ENCODE measurements at places on chromosomes 11 and 22. TPM values are rescaled to one million over a fixed set of nuclear protein-coding genes. Genes with fewer than 3 reads are reported as not detected.
A peak's percentile ranks its signal among the peaks of the same experiment; 100 is the strongest.

GRCh38 chr11:64793271-64794160 is 9.5 kb downstream of the MAP4K2 start:
- DNase-seq, result no peak

Gene TMEM86A
- 0.27 TPM for total RNA-seq

Gene SLC5A1
- under 0.01 TPM for total RNA-seq

Gene CD3G
- not detected for total RNA-seq

DNA sequence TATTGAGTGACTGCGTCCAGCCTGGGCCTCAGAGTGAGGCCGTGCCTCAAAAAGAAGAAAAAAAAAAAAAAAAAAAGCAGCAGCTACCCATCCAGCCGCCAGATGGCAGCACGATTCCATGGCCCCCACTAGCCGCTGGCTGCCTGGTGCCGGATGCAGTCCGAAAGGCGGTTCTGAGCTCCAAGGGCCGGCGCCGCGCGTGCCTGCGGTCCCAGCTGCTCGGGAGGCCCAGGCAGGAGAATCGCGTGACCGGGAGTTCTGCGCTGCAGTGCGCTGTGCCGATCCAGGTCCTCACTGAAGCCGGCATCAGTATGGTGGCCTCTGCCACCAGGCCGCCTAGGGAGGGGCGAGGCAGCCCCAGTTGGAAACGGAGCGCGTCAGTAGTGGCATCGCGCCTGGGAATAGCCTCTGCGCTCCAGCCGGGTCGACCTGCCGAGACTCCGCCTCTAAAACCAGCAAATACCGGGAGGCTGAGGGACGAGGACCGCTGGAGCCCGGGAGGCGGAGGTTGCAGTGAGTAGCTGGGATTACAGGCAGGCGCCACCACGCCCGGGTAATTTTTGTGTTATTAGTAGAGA is 19.3 kb downstream of the SCARF2 start:
- DNase-seq, result peak; percentile 87

Gene CCDC73
- total RNA-seq, result not detected

- no peak for DNase-seq
Observed at GRCh38 chr11:105929084-105929955, 92.7 kb downstream of the MSANTD4 start.

Gene TMEM191C
- 0.08 TPM for total RNA-seq

Gene PLAAT4
- total RNA-seq, result 16.6 TPM

GRCh38 chr11:88105951-88106350 is 69.3 kb downstream of the RAB38 start:
- no peak for DNase-seq

- no peak for DNase-seq
Observed at GRCh38 chr11:57095417-57095816, 86.3 kb upstream of the LRRC55 start.

GRCh38 chr22:28967163-28967665 is 83.8 kb downstream of the ZNRF3 start:
- DNase-seq, result no peak

DNA sequence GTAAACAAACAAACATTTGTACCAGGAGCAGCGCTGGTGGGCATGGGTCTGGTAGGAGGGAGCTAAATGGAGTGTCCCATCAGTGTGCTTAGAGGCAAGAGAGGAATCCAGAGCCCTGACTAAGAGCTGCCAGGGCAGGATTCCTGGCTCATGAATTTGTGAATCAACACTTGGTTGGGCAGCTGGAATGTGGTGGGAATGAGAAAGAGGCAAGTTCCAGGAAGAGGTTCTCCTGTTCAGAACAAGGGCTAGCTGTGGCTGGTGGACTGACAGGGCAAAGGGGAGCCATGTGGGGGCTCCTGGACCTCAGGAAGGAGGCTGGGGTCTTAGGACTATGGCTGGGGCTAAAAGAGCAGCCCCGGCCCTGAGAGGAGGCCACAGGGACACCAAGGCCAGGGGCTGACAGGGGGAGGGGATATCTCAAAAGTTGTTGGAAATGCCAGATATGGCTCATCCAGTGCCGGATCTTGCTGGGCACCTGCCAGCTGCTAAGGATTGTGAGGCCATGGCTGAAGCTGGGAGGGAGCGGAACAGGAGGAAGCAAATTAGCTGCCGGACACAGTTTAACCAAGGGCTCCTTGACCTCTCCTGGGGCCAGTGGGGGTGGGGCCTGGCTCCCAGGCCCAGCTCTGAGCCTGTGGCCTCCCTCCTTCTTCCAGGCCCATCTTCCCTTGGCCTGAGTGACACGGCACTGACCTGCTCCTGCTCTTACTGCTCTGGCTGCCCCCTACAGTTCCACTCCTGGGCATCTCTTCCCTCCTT is 14.6 kb upstream of the P2RY6 start:
- peak; percentile 95 for DNase-seq

Gene OR2D2
- total RNA-seq, result not detected

GRCh38 chr11:86869531-86869930 is 69.2 kb downstream of the PRSS23 start:
- DNase-seq, result peak; percentile 30

Gene FBLN1
- total RNA-seq, result 335 TPM

Gene DGCR8
- 22.0 TPM for total RNA-seq

GRCh38 chr22:20672732-20673131 is 101.2 kb upstream of the SERPIND1 start:
- no peak for DNase-seq

DNA sequence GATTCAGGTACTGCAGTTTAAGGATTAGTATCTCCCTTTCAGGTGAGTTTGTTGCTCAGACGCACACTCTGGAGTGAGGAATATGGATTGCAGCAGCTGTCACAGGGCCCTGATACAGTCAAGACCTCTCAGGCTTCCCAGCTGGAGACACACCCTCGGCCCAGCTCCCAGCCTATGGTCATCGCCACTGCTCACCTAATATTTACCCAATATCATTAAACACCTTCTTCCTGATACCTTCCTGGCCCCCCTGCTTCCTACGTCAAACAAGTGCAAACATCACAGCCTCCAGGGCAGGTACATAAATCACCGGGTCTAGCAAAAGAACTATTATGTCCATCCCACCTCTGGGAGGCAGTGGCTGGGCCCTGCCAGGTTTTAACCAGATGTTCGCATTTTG is 213.3 kb downstream of the MN1 start:
- no peak for DNase-seq

Gene RIMBP3B
- total RNA-seq, result 0.09 TPM

- DNase-seq, result no peak
Observed at GRCh38 chr11:119668676-119669075, 60.3 kb downstream of the NECTIN1 start.

GRCh38 chr11:61650781-61651571 is 29.2 kb upstream of the DAGLA start:
- no peak for DNase-seq

Gene E2F8
- total RNA-seq, result 4.4 TPM

Gene SCGB2A2
- not detected for total RNA-seq

GRCh38 chr22:23553924-23554870 is 25.9 kb downstream of the IGLL1 start:
- DNase-seq, result no peak

GRCh38 chr22:24580276-24580675 is 12.6 kb downstream of the LRRC75B start:
- DNase-seq, result peak; percentile 95

Gene PLEKHB1
- 1.1 TPM for total RNA-seq

GRCh38 chr22:50705851-50706351 is 32.1 kb upstream of the ACR start:
- DNase-seq, result no peak

GRCh38 chr11:10655943-10656576 is 37.5 kb downstream of the IRAG1 start:
- no peak for DNase-seq

DNA sequence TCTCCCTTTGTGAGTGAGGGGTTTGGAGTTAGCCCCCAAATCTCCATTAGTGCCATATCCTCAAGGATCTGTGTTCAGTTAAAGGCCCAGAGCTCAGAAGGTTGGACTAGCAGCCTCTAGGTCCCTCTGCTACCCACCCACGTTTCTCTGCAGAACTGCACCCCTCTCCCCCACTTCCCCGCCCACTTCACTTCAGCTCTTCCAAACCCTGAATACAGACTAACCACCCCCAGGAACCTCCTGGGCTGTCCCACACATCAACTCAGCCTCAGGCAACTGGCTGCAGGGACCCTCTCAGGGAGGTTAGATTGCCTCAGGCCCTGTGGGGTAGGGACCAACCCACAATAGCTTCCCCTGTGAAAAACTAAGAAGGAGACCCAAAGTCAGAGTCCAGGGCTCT is 840 bp downstream of the VPREB3 start:
- DNase-seq, result no peak

DNA sequence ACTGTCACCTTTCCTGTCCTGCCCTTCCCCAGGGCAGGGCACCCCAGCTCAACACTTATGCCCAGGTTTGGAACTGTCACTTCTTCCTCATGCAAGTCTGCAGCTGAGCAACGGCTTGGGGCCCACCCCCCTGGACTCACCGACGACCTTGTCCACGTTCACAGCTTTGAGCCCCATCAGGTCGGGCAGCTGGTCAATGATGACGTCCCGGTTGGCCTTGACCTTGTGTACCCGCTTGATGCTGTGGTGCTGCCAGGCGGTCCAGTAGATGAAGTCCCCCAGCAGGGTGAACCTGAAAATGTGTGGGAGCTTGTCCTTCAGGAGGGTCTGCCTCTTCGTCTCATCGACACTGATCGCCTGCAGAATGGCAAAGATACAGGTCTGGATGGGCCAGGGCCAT is 135.0 kb downstream of the CRYBB2 start:
- DNase-seq, result no peak

Gene TEAD1
- total RNA-seq, result 131 TPM

GRCh38 chr11:10538924-10539323 is 2.1 kb downstream of the RNF141 start:
- DNase-seq, result no peak

DNA sequence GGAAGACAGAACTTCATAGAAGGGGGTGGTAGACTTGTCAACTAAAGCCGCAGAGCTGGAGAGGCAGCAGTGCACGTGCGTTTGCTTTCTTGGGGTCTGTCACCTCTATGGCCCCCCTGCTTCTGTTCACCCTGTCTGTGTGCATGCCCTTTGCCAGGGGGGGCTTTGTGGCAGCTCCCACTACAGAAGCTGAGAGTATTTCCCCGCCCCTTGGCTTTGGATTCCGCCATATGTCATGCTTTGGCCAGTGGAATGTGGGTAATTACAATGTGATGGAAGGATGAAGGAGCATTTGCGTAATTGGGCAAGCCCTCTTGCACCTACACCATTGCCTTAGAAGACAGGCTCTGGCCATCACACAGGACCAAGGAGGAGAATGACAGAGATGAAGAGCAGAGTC is 153.0 kb downstream of the MPPED1 start:
- no peak for DNase-seq

DNA sequence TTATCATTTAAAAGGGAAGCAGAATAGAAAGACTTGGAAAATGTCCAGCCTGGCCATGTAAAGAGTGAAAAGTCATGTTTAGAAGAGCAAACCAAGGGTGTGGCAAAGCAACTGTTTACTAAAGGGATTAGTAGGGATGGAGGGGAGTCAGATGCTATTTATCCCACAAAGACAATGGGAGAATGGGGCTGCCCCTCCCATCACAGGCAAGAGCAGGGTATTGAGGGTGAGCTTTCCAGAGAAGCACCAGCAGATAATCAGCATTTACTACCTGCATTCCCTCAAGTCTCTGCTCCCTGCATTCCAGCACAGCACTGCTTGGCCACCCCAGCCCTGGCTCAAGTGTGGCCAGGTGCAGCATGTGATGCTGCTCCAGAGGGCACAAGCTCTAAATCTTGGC is 18.5 kb upstream of the QSER1 start:
- DNase-seq, result no peak

DNA sequence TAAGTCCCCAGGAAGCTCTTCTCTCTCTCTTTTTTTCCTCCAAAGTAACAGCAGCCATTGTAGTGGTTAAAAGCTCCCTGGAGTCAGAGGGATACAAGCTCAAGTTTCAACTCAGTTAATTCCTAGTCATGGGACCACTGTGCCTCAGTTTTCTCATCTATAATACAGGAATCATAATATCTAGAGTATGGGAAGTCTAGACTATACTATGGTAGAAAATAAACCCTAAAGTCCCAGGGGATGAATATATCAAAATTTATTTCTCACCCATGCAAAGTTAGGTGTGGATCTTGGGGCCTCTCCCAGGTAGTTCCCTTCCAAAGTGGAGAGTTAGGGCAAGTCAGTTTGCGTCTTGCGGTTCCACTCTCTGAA is 33.7 kb downstream of the C11orf58 start:
- DNase-seq, result no peak

Gene KLHL35
- 3.8 TPM for total RNA-seq

Gene OR4S2
- total RNA-seq, result not detected

Gene CHRM4
- not detected for total RNA-seq

Gene ANKK1
- total RNA-seq, result not detected

Gene AQP11
- 2.8 TPM for total RNA-seq

GRCh38 chr11:120335556-120335907 is 681 bp upstream of the ARHGEF12 start:
- peak; percentile 69 for DNase-seq

DNA sequence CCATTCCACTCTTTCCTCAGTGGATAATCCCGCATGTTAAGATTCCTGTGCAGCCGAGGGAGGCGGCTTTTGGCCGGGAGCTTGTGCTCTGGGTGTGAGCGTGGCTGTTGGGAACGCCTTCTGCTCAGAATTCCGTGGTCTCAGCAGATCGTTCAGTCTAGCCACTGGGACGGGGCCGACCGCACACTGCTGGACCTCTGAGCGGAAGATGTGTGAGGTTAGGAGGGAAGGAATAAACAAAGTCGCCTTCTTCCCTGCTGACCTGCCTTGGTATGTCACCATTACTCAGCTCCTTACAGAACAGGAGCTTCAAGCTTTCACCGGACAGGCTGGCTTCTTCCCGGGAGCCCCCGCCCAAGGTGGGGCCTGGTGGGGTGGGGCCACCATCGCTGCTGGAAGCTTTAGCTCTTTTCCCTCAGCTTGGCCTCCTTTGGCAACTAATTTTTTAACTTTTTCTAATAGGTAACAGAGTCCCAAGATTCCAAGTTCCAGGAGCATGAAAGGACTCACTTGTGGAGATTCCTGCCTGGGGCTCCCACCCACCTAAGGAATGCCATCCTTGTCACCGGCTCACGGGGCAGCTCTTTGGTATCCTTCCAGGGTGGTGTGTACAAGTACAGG is 22.5 kb upstream of the SEPTIN5 start:
- peak; percentile 52 for DNase-seq

Gene POU2AF3
- total RNA-seq, result 0.45 TPM

Gene MPPED1
- total RNA-seq, result not detected

Gene KCNJ4
- not detected for total RNA-seq

Gene PARVG
- total RNA-seq, result not detected

DNA sequence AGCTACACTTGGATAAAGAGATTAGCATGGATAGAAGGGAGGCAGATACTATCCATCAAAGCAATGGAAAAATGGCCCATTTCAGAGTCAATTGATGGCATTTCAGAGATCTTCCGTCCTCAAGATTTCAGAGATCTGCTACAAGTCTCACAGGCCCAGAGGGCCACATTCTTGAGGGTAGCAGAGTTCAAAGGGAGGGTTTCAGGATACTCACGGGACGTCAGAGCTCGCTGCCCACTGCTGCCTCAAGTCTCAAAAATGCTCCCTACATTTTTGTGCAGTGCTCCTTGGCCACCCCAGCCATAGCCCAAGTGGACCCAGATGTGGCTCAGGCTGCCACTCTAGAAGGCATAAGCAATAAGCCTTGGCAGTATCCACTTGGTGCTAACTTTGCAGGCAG is 24.9 kb downstream of the RTL6 start:
- no peak for DNase-seq

Gene ADAMTS15
- total RNA-seq, result 8.6 TPM

Gene OR51I1
- not detected for total RNA-seq

Gene MCAM
- total RNA-seq, result 52.1 TPM
